ENCODE measurements at places on chromosomes 6 and 20.

DNA sequence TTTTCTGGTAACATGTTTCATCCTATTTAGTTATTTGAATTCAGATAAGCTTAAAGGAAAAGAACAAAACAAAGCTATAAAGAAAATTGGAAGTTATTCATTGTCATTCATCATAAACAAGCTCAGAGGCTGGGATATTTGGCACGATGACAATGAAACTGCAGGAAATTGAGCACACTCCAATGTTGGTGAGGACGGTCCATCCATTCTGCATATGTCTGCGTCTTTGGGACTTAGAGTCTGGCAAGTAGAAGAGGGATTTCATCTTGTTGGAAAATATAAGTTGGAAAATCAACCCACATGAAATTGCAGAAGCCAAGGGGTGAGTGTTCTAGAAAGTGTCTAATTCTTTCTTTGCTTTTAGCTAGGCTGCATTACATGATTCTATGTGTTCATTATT, 78.4 kb downstream of the HDGFL1 start:
- DNase-seq = no peak

DNA sequence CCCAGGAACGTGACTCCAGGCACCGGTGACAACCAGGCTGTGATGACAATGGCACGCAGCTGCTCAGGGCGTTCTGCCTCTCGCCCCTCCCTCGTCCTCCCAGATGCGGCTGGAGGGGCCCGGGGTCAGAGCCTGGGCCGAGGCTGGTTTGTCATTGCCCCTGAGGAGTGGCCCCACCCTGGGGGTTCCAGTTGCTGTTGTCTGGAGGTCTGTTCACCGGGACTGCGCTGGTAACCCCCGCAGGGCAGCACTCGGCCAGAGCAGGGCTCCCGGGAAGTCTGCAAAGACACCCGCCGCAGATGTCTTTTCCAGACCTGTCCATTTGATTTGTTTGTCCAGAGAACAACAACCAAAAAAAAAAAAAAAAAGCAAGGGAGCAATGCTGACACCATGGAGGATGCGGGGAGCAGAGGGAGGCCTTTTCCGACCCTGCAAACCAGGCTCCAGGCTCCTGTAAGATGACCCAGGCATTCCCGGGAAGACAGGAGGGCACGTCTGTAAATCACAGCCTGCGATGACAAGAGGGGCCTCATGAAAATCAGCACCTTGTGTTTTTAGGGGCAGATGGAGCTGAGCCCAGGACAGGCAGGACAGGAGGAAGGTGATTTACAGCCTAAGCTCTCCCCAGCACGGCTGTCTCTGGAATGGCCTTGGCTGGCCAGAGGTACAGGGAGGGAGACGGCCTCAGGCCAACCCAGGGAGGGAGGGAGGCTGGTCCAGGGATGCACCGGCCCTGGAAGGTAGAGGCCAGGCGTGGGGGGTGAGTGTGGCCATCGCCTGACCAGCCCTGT, 189.3 kb downstream of the ERMARD start:
- DNase-seq = no peak

- no peak for DNase-seq
Observed at GRCh38 chr20:43955062-43955749, 40.6 kb downstream of the TOX2 start.

GRCh38 chr6:5981126-5982026, 25.3 kb downstream of the NRN1 start:
- DNase-seq = no peak

DNA sequence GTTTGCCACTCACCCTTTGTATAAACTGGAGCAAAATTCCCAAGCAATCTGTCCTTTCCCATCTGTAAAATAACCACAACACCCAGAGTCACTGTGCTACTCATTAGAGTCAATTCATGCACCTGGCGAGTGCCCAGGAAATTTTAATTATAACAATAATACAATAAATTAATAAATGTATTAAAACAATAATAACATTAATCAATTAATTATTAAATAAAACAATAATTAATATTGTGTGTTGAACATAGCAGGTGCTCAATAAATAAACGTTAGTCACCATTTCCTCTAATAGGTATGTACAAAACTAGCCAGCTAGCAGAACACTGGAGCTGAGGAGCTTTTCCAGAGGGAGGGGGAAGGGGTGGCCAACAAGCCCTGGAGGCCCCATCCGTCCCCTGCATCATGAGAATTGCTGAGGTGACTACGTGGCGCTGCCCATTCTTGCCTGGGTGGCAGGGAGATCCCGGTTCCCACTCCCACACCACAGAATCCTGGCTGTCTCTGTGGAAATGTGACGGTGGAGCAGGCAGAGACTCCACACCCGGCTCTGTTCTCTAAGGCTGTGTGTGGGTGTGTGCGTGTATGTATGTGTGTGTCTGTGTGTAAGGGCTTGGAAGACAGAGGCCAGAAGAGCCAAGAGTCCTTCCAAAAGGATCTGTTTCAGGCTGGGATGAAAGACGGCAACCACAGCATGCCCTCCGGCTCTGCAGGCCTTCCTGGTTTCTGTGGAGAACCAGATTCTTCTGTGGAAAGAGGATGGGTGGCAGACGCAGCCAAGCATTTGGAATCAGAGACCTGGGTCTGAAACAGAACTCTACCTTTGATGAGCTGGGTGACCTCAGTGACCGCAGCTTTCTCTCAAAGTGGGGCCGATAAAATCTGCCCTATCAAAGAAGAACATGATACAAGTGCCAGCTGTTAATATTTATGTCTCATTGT, 18.8 kb upstream of the EZR start:
- DNase-seq = no peak

GRCh38 chr6:47061309-47062300, 19.5 kb upstream of the ADGRF1 start:
- DNase-seq = no peak

DNA sequence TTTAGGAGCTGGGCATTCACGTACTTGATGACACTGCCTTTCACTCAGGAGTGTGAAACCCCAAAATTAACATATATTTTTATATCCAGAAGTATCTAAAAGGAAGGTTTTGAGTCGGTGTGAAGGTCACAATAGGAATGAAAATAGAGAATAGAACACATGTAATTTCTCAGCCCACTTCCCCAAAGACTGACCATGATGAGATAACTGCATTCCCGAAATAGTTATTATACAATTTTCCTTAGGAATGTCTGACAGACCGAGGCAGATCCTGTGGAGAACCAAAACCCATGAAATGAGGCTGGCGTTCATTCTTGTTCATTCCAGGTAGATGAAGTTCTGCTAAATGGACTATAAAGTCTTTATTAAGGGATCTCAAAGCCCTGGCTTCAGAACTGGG, 10.3 kb downstream of the NSFL1C start:
- no peak for DNase-seq

- DNase-seq = no peak
Observed at GRCh38 chr6:106370639-106371038, 10.1 kb downstream of the CRYBG1 start.

GRCh38 chr6:38701551-38701950, 1.4 kb downstream of the GLO1 start:
- no peak for DNase-seq

DNA sequence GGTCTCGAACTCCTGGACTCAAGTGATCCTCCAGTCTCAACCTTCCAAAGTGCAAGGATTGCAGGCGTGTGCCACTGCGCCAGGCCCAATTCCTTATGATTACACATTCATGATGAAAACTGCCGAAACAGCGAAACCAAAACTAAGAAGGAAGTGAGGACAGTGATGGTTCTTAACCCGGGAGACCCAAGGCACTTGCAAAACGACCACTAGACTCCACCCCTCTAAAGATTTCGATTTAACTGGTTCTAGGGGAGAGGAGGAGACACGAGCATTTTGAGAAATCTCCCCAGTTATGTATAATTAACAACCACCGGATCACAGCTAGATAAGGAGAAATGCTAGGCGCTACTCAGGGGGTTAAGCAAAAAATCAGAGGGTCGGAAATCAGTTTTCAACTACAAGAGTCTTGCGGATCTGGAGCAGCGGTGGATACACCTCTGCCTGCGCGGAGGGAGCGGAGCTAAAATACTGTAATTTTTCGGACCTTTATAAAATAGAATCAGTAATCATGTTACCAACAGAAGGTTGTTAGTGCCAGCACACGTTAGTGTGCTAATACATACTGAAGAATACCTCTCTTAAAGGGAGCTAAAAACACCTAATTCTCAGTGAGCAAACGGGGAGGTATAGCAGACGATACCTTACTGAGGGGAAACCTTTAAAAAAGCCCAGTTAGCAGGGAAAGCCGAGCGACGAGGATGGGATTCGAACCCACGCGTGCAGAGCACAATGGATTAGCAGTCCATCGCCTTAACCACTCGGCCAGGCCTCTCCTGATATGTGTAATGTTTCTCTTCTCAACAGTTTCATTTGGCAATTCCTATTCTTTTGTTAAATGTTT, 60.0 kb upstream of the BTN3A2 start:
- no peak for DNase-seq

DNA sequence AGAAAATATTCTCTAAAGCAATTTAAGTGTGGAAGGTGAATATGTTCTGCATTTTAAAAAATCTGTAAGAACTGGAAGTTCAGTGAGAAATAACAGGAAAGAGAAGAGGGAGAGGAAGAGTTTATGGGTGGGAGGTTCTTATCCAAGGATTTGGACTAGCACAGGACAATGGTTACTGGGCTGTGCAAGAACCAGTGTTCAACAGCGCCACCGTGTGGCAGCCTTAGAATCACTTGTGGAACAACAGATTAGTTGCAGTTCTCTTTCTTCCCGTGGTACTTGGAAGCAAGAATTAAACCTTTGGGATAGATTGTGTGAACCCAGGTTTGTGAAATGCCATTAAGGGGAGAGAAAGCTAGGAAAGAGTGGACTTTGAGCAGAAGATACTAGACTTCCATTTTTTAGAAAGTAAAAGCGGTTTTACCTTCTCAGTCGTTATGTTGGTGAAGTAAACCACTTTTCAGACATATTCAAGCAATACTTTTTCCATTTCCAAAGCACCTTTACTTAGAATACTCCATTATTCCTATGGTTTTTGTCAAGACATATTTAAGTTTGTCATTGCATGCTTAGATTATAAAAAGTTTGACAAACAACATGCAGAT, 436.7 kb downstream of the RNF144B start:
- no peak for DNase-seq

DNA sequence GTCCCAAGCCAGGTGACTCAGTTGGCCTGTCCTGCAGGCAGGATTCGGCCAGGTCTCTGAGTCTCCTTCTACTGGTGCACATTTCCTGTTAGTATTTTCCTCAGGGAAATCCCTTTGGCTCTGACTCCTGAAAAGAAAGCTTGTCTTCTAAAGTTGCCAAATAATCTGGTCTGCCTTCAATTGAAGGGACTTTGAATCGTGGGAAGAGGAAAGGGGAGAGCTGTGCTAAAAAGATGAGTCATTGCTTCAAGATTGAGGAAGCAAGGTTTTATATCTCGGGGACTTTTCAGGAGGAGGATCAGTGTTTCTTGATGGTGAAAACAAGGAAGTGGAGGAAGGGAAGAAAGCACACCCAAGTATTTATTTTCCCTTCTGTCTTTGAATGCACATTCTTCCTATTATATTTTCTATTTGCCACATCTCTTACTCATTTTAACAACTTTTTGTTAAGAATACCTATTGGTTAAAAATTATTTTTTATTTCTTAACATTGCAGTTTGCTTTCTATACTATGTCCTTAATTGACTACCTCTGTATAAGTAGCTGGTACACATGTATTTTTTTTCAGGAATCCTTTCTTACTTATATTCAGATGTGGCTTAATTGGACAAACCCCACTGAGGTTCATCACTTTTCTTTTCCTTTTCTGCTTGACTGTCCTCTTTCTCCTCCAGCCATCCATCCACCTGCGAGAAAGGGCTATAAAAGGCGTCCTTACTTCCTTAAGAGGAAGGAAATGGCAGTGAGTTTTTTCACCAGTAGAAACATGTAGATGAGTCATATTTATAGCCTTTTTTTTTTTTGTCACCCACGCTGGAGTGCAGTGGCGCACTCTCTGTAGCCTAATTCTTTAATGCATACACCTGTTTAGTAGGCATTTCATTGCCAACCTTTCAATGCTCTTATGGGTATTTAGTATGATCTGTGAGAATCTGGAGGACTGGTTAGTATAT, 15.0 kb upstream of the IFNGR1 start:
- no peak for DNase-seq

DNA sequence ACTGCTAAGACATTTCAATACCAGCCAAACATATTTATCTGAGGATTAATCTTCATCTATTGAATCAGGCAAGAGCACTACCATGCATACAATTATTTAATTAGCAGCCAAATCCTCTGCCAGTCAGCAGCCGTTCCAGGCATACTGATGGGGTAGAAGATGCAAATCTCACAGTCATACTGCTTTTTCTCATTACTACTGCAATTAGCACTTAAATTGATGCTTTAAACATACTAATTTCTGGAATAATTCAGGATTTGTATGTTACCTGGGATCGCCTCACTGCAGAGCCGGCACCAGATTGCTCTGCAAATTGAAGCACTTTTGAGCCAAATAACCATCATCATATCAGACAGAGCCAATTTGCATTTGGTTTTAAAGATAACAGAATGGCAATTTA, 49.9 kb upstream of the SIM1 start:
- DNase-seq = no peak

All from esophagus squamous epithelium (tissue), 5 donors.